ENCODE measurements at places on chromosomes 7 and 10.

- no peak for DNase-seq
These were observed 30.2 kb upstream of the IKZF1 start for GRCh38 chr7:50274361-50274760.

GRCh38 chr10:82027711-82028110, 152.7 kb downstream of the NRG3 start:
- no peak for DNase-seq

- no peak for DNase-seq
These were observed 8.2 kb downstream of the PRXL2A start for GRCh38 chr10:80416479-80417098.

DNA sequence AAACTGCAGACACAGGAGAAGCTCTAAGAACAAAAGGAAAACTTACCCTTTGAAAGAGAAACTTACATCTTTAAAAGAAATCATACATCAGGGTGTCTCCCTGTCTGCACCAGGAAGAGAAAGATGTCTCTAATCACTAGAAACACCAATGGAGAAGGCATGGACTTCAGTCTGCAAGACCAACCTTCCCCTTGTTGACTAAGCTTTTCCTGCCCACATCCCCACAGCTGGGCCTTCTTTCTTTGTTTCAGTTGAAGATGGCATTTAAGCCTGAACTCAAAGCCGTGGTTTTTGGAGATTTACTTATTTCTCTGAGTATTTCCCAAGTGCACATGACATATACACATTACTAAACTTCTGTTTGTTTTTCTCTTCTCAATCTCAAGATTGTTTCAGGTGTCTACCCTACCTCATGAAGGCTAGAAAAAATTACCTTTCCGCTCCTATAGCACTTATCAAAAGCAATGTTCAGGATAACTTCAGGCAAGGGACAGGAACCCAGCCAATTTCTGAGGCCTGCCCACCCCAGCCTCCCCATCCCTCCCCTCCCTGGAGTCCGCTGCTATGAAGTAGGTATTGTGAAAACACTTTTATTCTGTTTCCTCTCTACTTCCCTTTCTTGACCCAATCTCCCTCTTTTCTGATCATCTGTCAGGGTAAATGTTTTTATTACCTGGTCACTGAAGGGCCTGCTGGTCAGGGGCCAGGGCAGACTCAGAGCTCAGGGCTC, 2.8 kb upstream of the SLC29A3 start:
- DNase-seq = no peak

DNA sequence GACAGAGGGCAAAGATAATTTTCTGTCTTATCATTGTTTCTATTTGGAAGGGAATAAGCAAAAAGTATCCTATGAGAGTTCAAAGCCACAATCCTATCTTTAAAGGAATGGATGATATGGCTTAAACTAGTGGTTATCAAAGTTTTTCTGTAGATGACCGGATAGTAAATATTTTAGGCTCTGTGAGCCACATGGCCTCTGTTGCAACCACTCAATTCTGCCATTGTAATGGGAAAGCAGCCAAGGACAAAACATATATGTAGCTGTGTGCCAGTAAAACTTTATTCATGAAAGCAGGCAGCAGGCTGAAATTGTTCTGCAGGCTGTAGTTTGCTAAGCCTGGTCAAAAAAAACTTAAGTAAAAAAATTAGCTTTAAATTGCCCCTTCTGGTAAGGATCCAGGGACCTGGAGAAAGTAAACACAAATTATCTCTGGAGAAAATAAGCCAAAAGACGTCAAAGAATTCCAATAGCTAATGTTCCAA, 73.3 kb downstream of the THSD7A start:
- no peak for DNase-seq

GRCh38 chr7:96598421-96598820, 111.2 kb downstream of the SEM1 start:
- peak; percentile 50 for DNase-seq

All from NCI-H524 treated with DMSO at 0.1 percent for 48 hours (cell line).